EH (cell line): ENCODE measurements at places on chromosomes 2 and 18.

DNA sequence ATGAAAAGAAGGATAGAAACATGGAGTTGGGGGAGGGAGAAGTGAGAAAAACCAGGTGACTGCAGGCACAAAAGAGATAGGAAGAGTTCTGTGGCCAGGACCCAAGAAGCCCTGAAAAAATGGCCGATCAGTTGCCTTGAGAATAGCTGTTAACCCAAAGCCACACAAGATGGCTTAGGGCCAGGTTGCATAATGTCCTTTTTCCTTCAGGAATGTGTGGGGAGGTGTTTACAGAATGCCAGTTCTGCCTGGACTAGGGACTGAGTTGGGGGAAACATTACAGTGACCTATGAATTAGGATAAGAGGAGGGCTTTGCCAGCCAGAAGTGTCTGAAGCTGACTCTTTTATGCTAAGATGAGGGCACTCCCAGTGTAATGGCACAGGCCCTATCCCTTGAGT is 17.1 kb downstream of the FAM110C start:
- no peak for DNase-seq

DNA sequence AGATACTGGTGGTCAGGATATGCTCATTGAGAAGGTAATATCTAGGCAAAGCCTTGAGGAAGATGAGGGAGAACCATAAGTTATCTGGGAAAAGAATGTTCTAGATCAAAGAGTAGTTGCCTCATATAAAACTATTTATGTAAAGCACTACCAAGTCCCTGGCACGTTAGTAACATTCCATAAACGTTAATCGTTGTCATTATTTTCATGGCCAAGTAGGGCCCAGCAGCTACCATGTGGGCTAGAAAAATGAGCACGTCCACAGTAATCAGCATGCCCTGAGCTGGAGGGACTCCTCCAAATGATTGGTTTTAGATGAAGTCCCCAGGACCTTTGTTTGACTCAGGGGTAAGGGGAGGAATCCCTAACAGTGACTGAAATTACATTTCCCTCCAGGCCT is 32.7 kb upstream of the AFTPH start:
- peak; percentile 69 for DNase-seq

GRCh38 chr2:240600451-240600961 is 14.0 kb downstream of the CAPN10 start:
- DNase-seq: no peak

- DNase-seq: no peak
These were observed 488.4 kb downstream of the ADCYAP1 start for GRCh38 chr18:1392865-1393734.

DNA sequence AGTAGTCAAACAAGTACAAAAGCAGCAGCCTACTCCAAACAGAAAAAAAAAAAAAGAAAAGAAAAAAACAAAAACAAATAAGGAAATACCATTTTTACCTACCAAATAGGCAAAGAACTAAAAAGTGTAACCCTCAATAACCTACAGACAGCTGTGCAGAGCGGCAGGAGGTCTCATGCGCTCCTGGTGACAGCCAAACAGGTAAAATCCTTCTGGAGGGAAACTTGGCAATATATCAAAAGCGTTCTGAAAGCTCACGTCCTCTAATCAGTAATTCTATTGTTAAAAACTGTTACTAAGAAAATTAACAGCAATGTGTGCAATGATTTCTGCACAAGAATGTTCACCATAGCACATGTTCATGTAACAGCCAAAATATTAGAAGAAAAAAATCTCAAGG is 105.6 kb downstream of the AFF3 start:
- no peak for DNase-seq

DNA sequence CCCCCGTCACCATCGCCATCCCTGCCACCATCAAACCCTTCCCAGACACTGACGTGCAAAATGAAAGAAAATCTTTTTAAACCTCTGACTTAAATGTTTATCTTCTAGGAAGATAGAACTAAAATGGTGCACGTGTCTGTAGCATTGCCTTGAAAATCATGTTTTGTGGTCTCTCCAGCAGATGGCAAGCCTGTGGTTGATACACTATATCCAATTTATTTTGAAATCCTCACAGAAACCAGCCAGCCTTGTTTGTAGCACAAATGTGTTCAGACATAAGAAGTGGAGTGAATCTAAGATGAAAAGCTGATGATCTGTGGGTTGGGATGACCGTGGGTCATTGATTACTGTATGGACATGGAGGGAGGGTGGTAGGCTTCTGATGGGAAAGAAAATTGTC is 436.2 kb upstream of the SMIM21 start:
- DNase-seq: no peak

- no peak for DNase-seq
These were observed 72.0 kb downstream of the RIF1 start for GRCh38 chr2:151481744-151482143.

GRCh38 chr2:210086292-210086691 is 83.9 kb downstream of the RPE start:
- peak; percentile 24 for DNase-seq

- peak; percentile 80 for DNase-seq
These were observed 34.6 kb upstream of the IMPA2 start for GRCh38 chr18:11946756-11947155.

GRCh38 chr2:134760385-134760784 is 41.6 kb upstream of the TMEM163 start:
- no peak for DNase-seq

DNA sequence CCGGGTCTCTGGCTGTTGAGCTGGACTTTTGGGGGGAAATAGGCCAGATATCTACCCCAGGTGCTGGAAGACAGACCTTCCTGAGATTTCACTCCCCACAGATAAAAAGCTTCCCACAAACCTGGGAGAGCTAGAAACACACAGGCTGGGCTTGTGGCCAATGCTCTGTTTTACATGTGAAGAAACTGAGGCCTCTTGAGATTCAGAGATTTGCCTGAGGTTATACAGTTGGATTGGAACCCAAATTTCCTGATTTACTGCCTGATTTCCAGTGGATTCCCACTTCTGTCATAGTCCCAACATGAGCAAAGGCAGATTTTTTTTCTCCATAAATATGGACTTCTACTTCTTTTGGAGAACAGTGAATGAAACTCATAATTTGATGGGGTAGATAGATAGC is 360.2 kb downstream of the SETBP1 start:
- no peak for DNase-seq

GRCh38 chr2:76953733-76954347 is 568.3 kb downstream of the LRRTM4 start:
- no peak for DNase-seq

GRCh38 chr18:58005885-58006523 is 38.0 kb upstream of the NEDD4L start:
- DNase-seq: peak; percentile 33

DNA sequence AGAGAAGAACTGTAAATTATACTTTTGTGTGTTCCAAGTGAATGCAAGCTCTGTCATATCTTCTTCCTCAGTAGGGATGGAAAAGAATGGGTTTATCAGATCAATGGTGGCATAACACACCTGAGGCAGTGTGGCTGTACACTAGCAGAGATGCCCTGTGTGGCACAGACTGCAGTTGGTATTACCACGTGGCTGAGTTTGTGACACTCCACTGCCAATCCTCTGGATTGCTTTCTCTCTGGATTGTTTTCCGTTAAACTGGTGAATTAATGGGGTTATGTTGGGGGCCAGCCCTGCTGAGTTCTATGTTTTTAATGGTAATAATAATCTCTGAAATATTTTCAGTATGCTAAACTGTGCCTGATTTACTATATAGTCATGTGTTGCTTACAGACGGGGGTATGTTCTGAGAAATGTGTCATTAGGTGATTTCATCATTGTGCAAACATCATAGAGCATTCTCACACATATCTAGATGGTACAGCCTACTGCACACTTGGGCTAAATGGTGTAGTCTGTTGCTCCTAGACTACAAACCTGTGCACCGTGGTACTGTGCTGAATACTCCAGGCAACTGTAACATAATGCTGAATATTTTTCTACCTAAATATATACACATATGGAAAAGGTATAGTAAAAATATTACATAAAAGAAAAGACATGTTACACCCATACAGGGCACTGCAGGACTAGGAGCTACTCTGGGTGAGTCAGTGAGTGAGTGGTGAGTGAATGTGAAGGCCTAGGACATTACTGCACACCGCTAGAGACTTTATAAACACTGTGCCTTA is 84.7 kb upstream of the ST6GAL2 start:
- peak; percentile 77 for DNase-seq

GRCh38 chr2:189318761-189319160 is 122.5 kb upstream of the WDR75 start:
- peak; percentile 78 for DNase-seq

DNA sequence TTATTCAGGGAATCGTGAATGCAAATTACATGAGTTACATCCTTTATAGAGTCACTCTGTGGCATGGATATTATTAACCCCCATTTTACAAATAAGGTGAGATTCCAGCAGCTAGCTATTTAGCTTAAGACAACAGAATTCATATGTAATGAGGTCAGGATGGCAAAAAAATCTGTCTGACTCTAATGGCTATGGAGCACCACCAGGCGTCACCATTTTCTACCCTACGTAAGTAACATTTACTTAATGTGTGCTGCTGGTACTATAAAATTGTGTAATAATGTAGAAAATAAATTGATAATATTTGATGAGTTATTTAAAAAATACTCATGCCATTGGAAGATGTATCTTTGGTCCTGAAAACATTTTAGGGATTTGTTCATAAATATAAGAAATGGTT is 2040.1 kb upstream of the LRRTM1 start:
- DNase-seq: no peak

- peak; percentile 43 for DNase-seq
These were observed 24.2 kb upstream of the MCFD2 start for GRCh38 chr2:46939626-46940359.

GRCh38 chr2:237250599-237250998 is 163.4 kb downstream of the COL6A3 start:
- no peak for DNase-seq

- DNase-seq: no peak
These were observed 73.7 kb downstream of the DNER start for GRCh38 chr2:229640636-229641035.

DNA sequence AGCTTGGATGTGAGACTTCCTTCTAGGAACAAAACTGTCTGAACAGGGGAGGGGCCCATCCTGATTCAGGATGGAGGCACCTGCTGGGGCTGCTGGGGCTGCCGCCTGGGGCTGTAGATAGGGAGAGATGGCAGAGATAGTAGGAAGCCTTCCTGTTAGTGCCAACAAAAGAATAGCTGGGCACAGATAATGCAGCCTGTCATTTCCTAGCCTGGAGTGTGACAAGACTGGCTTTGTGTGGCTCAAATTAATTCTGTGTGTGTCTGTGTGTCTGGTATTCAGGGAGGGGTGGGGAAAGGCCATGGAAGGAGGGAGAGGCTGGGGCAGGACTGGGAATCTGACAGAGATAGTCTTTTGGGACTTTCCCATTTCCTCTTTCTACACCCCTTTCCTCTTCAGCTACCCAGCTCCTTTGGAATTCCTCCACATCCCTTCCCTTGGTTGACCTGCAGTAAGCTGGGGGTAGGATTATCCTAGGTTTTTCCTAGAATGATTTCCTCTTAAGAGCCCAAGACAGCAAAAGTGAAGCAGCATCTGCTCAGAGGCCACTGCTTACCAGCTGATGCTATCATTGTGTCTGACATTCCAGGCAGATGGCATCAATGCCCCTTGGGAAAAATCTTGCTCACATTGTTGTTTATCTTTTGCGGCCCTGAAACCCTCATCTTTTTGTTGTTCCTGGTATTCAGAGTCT is 144.9 kb upstream of the LHCGR start:
- peak; percentile 33 for DNase-seq

GRCh38 chr2:151247432-151247831 is 14.2 kb downstream of the RBM43 start:
- DNase-seq: no peak

DNA sequence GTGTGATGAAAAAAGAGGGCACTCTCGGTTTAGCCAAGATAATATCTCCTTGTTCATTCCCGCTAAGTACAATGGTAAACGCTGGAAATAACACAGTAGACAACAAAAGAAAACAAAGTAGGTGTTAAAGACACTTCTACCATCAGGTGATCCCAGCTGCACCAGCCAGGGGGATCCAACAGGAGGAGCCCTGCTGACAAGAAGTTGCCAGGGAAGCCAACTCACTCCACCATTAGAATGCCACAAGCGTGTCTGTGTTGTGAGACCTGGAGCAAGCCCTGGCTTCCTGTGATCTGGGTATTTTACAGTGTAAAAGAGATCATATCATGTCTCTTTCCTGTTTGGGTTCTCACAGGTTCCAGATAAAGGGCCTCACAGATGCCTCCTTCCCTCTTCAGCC is 117.0 kb downstream of the GRB14 start:
- DNase-seq: peak; percentile 4

DNA sequence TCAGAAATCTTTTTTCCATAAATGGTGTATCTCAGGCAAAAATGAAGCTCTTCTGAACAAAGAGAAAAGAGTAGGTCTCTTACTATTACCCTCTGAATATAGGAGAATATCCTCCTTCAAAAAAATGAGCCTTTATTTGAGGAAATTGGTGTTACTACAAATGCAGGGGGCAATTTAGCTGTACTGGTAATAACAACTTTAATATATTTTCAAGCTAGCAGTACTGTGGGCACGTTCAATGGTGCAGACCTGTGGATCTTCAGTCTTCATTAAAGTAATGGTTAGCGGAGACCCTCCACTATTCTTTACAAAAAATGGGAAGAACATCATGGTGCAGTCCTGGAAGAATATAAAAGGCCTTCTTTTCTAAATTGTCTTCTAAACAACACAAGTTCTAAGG is 661.3 kb downstream of the TMEM182 start:
- DNase-seq: no peak

- DNase-seq: no peak
These were observed 98.9 kb downstream of the EIPR1 start for GRCh38 chr2:3278521-3279218.

- no peak for DNase-seq
These were observed 172.3 kb downstream of the ARL6IP6 start for GRCh38 chr2:152890736-152891135.

DNA sequence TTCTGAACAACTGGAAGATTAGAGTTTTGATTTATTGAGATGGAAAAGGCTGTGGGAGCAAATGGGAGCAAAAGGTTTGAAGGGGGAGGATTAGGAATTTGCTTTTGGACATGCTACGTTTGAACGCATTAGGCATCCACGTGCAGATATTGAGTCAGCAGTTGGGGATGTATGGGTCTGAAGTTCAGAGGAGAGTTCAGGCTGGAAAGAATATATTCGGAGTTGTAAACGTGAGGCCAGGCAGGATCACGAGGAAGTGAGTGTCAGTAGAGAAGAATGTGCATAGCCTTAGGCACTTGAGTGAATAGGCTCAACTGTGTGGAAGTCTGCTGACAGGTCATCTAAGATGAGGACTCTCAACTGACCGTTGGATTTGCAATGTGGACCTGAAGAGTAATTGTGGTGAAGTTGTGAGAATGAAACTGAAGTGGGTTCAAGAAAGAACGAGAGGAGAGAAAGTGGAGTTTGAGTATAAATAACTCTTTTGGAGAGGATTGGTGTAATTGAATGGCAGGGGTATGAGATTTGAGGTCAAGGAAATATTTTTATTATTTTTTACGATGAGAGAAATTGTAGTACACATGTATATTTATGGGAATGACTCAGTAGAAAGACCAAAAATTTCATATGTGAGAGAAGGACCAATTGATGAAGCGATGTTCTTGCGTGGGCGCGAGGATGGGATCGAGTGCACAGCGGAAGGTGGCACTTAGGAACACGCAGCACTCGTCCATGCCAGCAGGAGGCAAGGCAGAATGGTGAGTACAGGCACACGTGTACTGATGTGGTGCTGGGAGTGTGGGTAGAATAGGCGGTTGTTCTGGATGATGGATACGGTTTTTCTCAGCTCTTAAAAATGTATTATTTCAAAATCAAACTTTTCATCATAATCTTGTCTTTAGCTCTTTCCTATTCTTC is 40.5 kb upstream of the POLE4 start:
- DNase-seq: peak; percentile 99
